Tibial artery (tissue), 4 donors: ENCODE measurements at places on chromosomes 7 and 10.
A peak's percentile ranks its signal among the peaks of the same experiment; 100 is the strongest.

DNA sequence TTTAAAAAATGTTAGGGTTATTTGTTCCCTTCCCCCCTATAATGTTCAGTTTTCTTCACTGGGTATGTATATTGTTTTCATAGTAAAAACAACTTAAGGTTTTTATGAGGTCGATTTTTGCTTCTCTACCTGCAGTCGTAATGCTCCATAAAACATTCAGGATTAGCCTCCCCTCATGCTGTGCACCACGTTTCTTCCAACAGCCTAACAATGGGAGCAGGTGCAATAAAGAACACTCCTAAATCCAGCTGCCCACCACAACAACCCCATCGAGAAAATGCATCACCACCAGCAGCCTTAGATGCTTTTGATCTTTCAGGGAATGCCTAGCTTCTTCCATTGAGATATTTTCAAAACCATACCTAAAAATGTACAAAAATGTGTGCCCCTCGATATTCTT is 111.1 kb downstream of the ADAM12 start:
- DNase-seq = no peak

GRCh38 chr10:71270301-71271220 is 48.5 kb upstream of the SLC29A3 start:
- no peak for DNase-seq

- no peak for DNase-seq
Measured at GRCh38 chr7:134622303-134622995, 24.2 kb upstream of the BPGM start.

GRCh38 chr10:122044045-122044661 is 55.2 kb downstream of the TACC2 start:
- peak; percentile 43 for DNase-seq

GRCh38 chr7:105647591-105647990 is 66.3 kb upstream of the EFCAB10 start:
- no peak for DNase-seq

DNA sequence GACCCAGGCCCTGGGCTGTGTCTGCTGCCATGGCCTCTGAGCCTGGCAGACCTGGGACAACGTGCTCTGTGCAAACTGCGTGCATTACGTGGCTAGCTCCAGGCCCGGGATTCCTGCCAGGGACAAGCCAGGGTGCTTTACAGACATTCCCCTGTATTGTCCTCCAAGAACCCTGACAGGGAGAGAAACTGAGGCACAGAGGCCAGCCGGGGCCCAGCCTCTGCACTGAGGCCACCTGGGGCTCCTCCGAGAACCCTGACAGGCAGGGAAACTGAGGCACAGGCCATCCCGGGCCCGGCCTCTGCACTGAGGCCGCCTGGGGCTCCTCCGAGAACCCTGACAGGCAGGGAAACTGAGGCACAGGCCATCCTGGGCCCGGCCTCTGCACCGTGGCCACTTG is 64.9 kb downstream of the CFAP46 start:
- no peak for DNase-seq
